ENCODE measurements at places on chromosomes 4 and X.

GRCh38 chr4:3699678-3700077 lies 66.5 kb upstream of the ADRA2C start:
- no peak for DNase-seq

DNA sequence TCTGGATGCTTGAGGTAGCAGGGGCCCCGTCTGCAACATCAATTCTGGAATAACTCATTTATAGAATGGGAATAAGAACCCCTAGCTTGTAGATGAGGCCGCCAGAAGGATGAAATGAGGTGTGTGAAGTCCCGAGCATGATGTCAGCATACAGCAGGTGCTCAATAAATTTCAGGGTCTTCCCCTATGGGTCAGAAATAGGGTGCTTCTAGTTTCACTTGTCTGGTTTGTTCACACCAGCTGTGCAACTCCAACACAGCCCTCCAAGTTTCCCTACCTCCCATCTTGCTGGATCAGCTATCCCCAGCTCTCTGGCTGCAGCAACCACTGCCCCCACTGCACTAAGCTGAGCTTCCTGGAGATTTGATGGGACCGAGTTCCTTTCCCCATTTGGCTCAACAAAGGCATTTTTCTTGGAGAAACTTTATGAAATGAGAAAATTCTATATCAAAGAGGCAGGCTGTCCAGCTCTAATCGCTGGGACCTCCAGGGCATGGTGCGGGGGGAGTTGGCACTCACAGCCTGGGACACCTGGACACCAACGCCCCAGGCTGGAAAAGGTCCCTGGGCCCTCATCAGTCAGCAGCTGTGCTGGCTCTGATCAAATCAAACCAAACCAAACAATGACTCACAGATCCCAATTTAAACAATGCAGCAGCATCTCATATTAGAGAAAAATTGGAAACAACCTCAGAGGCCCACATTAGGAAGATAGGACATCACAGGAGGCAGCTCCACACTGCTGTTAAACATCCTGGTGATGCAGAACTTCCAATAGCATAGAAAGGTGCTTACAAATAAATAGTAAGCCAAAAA lies 13.3 kb downstream of the SLC2A9 start:
- no peak for DNase-seq

DNA sequence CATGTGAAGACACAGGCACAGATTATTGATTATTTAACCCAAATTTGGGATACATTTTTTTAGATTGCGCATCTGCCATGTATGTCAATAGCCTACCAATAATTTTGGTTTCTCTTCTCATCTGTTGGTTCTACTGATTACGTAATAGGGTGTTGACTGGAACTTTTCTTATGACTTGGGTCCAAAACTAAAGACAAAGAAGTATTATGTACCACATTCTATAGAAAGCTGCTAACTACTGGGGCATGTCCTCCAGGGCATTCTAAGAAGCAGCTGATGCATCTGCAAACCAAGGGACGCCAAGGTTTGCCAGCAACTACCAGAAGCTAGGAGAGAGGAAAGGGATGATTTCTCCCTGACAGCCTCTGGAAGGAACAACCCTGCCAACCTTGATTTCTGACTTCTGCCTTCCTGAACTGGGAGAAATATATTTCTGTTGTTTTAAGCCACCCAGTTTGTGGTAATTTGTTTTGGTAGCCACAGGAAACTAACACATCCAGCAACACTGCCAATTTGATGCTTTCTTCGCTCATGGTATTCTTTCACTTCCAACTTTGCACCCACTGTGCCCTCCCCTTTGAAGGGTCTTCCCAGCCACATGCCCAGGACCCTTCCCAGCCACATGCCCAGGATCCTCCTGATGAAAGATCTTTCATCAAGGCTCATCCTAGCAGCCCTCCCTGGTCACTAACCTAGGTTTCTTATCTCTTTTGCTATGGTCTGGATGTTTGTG lies 15.9 kb upstream of the TLR1 start:
- DNase-seq: no peak

DNA sequence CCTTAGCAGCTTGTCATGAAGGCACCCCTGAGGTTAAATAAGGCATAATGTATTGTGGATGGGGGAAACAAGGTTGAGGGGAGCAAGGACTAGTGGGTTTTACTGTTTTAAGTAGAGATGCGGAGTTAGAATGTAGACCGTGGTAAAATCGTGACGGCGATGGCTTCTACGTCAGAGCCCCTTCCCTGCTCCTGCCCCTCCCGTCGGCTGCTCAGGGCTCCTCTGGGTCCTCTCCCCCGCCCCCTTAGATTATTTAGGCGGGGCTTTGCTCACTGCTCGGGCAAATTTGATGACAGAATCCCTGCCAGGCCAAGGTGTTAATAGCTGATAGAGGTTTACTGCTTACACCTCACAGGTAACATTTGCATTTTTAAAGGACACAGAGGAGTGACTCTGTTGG lies 2.3 kb downstream of the FRMPD3 start:
- no peak for DNase-seq
